ENCODE measurements at places on chromosomes 7 and 10. TPM values are rescaled to one million over a fixed set of nuclear protein-coding genes. Genes with fewer than 3 reads are reported as not detected.

PVRIG gene
- total RNA-seq: not detected

TRPV6 gene
- total RNA-seq: 0.48 TPM

MCM7 gene
- 344 TPM for total RNA-seq

PTF1A gene
- total RNA-seq: not detected

SFTPA1 gene
- total RNA-seq: not detected

PRLHR gene
- total RNA-seq: not detected

LIPK gene
- not detected for total RNA-seq

BUD23 gene
- total RNA-seq: 72.2 TPM

AKR1C8 gene
- not detected for total RNA-seq

BHLHA15 gene
- 2.7 TPM for total RNA-seq

DNAJC12 gene
- 2.9 TPM for total RNA-seq

TRIM50 gene
- not detected for total RNA-seq

ABI1 gene
- 35.6 TPM for total RNA-seq

KCP gene
- 1.8 TPM for total RNA-seq

EEPD1 gene
- total RNA-seq: 7.8 TPM

NAT16 gene
- 0.84 TPM for total RNA-seq

HMX2 gene
- total RNA-seq: 1.3 TPM

SPDYE6 gene
- total RNA-seq: not detected

SH2D4B gene
- 0.13 TPM for total RNA-seq

FAM131B gene
- total RNA-seq: 38.2 TPM

RBP3 gene
- not detected for total RNA-seq

ZPBP gene
- not detected for total RNA-seq

INHBA gene
- 2.7 TPM for total RNA-seq

FAM237B gene
- total RNA-seq: not detected

DOCK1 gene
- 53.0 TPM for total RNA-seq

GIMAP2 gene
- total RNA-seq: not detected

GRM8 gene
- total RNA-seq: 2.8 TPM

SPAM1 gene
- total RNA-seq: not detected

ACTL6B gene
- 2.1 TPM for total RNA-seq

TWIST1 gene
- total RNA-seq: 0.31 TPM

CRYGN gene
- 1.0 TPM for total RNA-seq

GBF1 gene
- 25.5 TPM for total RNA-seq

SLC13A1 gene
- total RNA-seq: not detected

GPER1 gene
- 0.24 TPM for total RNA-seq

ARPC1B gene
- total RNA-seq: 61.8 TPM

TDRD1 gene
- 0.92 TPM for total RNA-seq

ANKRD61 gene
- total RNA-seq: 0.42 TPM

MAD1L1 gene
- 38.8 TPM for total RNA-seq

CALCR gene
- 3.0 TPM for total RNA-seq

PKD1L1 gene
- total RNA-seq: 0.22 TPM

TMEM140 gene
- total RNA-seq: not detected

PLXNA4 gene
- total RNA-seq: 0.76 TPM

ANKRD2 gene
- total RNA-seq: not detected

SRRT gene
- total RNA-seq: 239 TPM

ACHE gene
- total RNA-seq: 4.8 TPM

NYAP1 gene
- 4.6 TPM for total RNA-seq

ATOH7 gene
- total RNA-seq: 0.39 TPM

Measured in H1 (cell line).